D721Med (cell line): ENCODE measurements at places on chromosomes 7 and 10.
A peak's percentile ranks its signal among the peaks of the same experiment; 100 is the strongest.

- DNase-seq = no peak
Measured at GRCh38 chr7:43481902-43482678, 100.8 kb upstream of the STK17A start.

- DNase-seq = no peak
Measured at GRCh38 chr10:114815791-114816190, 5.8 kb upstream of the FHIP2A start.

- no peak for DNase-seq
Measured at GRCh38 chr7:13132314-13132713, 444.9 kb downstream of the ARL4A start.

DNA sequence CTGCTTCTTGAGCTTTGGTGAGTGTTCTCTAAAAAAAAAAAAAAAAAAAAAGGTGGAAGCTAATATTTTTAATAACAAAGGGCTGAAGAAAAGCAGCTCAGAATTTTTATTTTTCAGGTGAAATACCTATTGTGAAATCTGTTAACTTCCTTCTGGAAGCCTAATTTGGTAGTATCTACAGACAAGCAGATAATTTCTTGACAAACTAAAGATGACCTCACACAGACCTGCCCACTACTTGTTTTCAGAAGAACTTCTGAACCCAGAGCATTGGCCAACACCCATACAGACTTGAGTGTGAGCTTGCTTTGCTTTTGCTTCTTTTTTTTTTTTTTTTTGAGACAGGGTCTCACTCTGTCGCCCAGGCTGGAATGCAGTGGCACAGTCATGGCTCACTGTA is 31.2 kb downstream of the LRRC4 start:
- DNase-seq = no peak

- no peak for DNase-seq
Measured at GRCh38 chr7:104093127-104093526, 103.7 kb upstream of the RELN start.

DNA sequence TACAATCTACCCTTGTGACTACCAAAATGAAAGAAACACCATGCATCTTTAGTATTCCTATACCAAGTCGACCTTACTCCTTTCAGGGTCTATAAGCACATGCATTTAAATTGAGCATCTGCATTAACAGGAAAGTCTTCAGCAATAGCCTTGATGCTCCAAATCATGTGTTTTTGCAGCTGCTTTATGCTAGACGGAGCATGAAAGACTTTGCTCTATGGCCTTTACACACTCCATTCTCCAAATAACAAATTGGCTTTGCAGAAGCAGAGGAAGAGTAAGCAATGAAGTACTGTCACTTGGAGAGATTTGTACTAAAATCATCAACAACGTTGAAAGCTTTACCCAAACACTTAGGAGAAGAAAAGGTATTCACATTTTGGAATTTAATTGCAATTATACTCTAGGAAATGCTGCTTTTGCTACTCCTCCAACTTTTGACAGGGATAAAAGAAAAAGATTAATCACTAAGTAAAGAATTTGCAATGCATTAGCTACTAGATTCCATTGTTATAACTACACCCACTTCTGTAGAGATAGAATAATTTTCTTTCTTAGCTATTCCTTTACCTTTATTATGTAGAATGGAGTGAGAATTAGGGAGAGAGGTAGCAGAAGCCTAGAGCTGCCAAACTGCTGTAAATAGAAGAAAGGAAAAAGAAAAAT is 131.8 kb downstream of the SEMA3E start:
- no peak for DNase-seq

DNA sequence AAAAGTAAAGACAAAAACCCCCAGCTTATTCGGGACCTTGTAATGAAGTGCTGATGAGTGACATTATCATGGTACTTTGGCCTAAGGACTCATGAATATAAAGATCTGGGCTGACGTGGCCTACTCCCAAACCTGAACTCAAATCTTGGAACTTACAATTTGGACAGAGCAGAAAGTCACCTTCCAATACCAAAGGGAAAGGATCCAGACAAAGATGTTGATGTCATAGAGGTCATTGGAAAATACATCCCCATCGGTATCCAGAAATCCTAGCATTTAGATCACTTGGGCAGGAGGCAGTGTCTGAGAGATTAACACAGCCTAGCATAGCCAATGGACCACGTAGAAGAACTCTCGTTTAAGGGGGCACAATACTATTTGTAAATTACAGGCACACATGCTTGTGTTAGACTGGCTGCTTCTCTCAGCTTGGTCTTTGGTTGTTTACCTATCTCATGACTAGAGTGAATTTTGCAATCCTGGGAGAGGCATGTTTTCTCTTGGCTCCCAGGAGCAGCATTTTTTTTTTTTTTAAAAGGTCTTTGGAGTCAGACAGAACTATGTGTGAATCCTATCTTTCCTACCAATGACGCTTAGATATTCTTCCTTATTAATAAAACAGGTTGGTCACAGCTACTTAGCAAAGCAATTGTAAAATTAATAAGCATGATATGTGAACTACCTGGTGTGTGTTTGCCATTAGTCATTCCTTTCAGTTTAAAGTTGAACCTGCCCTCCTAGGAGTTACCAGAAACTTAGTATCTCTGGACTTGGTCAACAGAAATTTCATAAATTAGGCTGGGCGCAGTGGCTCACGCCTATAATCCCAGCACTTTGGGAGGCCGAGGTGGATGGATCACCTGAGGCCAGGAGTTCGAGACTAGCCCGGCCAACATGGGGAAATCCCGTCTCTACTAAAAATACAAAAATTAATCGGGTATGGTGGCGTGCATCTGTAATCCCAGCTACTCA is 27.8 kb upstream of the MRPS33 start:
- no peak for DNase-seq

DNA sequence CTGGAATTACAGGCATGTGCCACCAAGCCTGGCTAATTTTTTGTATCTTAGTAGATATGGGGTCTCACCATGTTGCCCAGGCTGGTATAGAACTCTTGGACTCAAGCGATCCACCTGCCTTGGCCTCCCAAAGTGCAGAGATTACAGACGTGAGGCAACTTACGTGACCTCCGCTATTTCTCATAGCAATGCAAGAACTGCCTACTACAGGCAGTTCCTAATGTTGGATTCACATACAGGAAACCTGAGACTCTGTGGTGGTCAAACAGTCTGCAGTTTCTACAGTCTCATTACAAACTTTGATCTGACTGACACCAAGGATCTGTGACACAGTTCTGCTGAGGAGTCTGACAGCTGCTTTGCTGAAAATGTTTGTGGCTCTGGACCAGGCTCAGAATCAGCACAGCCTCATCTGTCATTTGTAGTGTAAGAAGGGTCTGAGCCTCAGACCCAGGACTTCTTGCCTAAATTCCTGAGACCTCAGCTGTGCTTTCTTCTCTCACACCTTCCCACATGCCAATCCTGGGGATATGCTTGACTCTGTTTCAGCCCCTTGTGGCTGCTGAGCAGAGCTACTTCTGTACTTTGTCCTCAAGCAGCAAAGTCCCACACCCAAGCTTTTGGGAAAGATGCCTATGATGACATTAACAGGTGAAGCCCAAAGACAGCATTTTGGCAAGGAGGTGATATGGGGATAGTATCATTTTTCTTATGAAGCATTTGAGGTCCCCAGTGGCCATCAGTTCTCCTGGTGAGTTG is 48.0 kb upstream of the CYP2C9 start:
- DNase-seq = no peak

DNA sequence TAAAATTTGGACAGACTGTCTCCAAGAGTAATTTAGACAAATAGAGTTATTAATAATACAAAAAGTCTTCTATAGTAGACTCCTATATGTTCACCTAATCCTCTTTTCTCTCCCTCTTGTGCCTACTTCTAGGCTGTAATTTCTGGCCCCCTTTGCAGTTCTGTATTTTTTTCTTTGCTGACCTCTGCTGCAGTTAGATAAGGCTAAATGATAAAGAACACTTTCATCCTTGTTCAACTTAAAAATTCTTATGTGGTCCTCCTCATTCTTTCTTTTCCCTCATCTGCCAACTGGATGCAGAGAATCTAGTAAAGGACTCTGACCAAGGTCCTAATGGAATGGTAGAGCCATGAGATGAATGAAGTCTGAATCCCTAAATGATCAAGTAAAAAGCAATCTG is 20.1 kb downstream of the GLCCI1 start:
- no peak for DNase-seq

GRCh38 chr7:2812114-2812487 is 32.0 kb downstream of the GNA12 start:
- no peak for DNase-seq

- no peak for DNase-seq
Measured at GRCh38 chr10:51462076-51462779, 237.2 kb downstream of the CSTF2T start.

DNA sequence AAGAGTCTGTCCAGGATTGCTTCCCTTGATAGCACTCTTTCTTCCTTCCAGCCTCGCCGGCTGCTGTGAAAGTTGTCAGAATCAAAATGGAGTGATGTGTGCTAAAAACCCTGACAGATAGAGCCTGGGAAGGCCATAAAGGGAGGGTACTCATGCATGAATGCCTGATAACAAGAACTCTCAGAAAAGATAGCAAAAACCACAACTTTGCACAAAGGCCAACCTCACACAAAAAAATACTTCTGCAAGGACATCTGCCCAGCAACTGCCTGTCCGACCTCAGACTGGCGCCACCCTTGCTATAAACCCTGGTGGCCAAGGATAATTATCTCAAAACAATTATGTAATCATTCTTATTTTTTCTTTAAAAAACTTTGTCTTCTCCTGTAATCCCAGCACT is 133.2 kb upstream of the SVIL start:
- DNase-seq = no peak

- no peak for DNase-seq
Measured at GRCh38 chr10:53007527-53007842, 234.9 kb upstream of the MBL2 start.

- DNase-seq = no peak
Measured at GRCh38 chr7:139647085-139647484, 123.6 kb downstream of the CLEC2L start.

GRCh38 chr7:12056381-12056780 is 154.7 kb upstream of the TMEM106B start:
- DNase-seq = no peak

- DNase-seq = peak; percentile 40
Measured at GRCh38 chr10:37976091-37976879, at the start of gene ZNF25. TSS of gene ZNF25 (minus strand) at chr10:37976647. CDS start at chr10:37971722, 4,925 bp downstream.

DNA sequence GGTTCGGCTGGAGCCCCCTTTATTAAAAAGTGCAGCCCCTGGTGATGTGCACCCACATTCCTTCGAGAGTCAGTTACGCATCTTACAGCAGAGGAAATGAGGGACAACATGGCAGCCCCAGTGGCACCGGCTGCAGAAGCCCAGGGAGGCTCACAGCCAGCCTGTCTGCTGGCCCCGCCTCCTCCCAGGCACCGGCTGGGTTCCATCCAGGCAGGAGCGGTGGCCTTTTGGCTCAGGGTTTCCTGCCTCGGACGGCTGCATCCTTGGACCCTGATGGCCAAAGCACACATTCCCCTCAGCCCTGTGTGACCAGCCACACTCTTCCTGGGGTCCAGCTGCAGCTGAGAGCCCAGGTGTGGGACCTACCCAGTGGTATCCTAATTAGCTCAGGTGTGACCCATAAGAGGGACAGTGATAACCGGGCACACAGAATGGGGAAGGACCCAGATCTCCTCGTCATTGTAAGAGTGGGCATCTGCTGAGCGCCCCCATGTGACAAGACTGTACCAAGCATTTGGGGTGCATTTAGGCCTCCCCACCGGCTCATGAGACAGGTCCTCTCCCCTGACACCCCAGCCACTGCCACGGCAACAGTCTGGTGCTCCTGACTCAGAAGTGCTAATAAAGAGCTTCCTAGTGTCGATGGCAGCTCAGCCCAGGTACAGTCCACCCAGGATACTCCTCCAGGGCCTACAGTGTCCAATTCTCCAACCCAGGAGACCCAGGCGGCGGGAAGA is 63.3 kb upstream of the CHST15 start:
- DNase-seq = no peak

DNA sequence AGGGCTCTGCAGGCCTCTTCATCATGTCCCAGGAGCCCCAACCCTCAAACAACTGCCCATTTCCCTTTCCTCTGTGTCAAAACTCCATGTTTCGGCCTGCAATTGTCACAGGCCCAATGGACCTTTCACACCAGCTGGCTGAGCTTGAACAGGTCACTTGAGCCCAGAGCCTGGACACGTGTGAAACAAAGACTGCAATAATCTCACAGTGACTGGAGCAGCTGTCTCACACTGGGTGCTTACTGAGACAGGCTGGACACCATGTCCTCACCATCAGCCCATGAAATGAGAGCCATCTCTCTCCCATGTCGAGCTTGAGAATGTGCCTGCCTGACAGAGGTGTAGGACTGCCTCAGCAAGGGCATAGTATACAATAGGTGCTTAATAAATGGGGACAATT is 19.5 kb upstream of the EIF5AL1 start:
- DNase-seq = no peak

DNA sequence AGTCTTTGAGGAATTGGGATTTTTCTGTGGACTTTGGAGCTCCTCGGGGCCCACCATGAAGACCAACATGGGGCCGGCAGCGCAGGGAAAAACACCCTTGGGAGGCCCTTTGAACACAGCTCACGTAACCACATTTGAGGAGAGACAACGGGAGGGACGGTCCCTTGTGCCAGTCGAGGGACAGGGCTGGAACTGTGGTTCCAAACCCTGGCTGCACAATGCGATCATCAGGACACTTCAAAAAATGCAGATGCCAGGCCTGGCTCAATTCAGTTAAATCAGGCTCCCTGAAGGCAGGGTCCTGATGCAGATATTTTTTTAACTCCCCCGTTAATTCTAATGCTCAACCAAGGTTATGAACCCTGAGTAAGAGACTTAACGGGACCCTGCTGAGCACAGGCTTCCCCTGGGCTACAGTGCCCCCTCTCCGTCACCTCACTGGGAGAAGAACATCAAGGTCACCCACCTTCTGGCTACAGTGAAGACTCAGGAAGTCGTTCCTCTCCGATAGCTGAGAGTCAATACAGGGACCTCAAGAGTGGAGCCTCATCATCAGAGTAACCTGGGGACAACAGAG is 30.4 kb downstream of the LYZL1 start:
- no peak for DNase-seq

DNA sequence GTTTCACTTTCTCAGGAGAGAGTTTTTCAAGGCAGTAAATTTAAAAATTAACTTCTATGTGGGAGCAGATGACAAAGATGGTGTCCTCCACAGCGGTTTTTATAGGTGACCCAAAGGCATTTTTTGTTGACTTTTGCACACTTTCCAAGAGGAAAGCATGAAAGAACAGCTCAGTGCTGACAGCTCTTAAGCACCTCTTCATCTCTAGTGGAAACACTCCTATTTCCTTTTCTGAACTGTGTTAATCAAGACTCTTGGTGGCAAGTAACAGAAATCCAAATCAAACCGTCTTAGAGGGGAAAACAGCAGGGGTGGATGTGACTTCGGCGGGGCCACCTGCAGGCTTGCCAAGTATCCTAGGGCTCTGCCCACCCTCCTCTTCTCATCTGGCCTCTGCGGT is 71.8 kb upstream of the GATA3 start:
- no peak for DNase-seq

- no peak for DNase-seq
Measured at GRCh38 chr7:132739271-132739955, 163.1 kb upstream of the PLXNA4 start.

- DNase-seq = no peak
Measured at GRCh38 chr10:122112625-122113160, 123.7 kb downstream of the TACC2 start.

- DNase-seq = no peak
Measured at GRCh38 chr10:119275085-119275484, 67.7 kb downstream of the GRK5 start.
